M059J (cell line): ENCODE measurements at places on chromosomes 4 and X.

DNA sequence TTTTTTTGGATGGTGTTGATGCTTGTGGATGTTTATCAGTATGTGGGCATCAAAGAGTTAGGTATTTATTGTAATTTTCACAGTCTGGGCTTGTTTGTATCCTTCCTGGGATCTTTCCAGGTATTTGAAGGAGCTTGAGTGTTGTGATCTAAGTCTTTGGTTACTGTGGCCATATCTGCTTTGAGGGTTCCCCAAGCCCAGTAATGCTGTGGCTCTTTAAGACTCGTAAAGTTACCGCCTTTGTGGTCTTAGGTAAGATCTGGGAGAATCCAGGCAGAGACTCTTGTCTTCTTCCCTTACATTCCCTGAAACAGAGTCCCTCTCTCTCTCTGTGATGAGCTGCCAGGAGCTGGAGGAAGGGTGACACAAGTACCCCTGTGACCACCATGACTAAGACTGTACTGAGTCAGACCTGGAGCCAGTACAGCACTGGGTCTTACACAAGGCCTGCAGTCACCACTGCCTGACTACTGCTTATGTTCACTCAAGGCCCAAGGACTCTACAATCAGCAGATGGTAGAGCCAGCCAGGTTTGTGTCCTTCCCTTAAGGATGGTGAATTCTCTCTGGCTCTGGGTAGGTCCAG lies 62.2 kb downstream of the FMR1NB start:
- DNase-seq = peak; percentile 83

- no peak for DNase-seq
Observed at GRCh38 chr4:99651016-99651769, 6.4 kb downstream of the C4orf54 start.

DNA sequence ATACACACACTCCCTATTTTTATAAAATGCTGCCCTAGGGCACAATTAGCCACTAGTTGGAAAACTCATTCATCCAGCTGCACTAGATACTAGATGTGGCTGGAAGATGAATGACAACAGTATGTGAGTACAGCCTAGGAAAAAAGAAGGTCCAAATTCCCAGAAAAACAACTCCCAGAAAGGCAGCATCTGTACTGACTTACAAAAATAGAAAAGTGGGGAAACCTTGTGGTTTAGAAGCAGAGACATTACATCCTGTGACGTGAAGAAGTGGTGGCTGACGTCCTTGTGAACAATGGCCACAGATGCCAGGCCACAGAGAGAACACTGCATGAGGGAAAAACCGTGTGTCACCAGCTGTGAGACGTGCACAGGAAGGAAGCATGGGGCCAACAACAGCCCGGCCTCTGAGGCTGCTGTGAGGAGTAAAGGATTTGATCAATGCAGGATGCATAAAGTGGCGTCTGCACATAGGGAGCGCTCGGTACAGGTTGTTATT lies 81.2 kb downstream of the SPRY1 start:
- DNase-seq = peak; percentile 21

DNA sequence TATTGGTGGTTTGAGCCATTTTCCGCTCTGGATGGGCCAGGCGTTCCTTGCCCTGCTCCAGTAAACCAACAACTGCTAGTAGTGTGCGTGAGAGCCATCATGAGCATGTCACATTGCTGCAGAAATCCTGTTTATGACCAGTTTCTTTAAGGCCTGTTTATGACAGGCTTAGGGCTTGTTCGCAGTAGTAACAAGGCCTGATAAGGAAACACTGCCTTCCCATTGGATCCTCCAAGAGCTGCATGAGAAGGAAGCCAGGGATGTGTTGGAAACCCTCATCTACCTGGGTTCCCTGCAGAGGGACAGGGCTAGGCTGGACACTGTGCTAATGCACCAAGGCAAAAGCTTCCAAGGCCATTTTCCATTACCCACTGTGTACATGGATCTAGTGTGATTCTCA lies 153.9 kb downstream of the ZNF518B start:
- no peak for DNase-seq

DNA sequence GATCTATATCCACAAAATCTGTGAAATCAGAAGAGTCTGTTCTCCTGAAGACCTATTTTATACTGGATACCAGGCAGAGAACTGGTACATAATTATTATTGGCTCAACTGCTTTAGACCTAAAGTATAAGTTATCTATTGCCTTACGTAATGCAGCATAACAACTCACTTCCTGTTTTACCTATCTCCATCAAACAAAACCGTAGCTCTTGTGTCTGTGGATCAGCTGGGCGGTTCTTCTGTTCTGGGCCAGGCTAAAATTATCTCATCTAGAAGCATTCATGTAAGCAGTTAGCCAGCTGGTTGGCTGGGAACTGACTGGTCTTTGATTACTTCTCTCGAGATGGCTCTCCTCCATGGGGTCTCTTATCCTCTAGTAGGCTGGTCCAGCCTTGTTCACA lies 57.8 kb downstream of the PPP1R2C start:
- DNase-seq = no peak

- peak; percentile 54 for DNase-seq
Observed at GRCh38 chrX:154799556-154800348, 5.5 kb downstream of the MPP1 start.

GRCh38 chrX:148513661-148514060 lies 13.2 kb downstream of the AFF2 start:
- DNase-seq = no peak

DNA sequence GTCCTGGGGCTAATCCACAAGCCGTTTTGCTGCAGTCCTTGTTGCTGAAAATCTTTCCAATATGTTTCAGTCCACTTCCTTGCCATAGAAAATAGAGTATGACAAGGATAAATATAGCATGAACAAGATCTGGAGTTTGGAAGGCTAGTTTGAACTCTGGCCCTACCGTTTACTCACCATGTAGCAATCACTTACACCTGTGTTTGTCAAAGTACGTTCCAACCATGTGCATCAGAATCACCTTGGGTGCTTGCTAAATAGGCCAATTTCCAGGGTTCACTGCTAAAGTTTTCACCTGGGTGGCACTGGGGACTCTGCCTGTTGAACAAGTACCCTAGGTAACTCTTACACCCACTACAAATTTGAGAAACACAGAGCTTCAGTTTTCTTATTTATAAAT lies 188.9 kb downstream of the ENOX2 start:
- no peak for DNase-seq

DNA sequence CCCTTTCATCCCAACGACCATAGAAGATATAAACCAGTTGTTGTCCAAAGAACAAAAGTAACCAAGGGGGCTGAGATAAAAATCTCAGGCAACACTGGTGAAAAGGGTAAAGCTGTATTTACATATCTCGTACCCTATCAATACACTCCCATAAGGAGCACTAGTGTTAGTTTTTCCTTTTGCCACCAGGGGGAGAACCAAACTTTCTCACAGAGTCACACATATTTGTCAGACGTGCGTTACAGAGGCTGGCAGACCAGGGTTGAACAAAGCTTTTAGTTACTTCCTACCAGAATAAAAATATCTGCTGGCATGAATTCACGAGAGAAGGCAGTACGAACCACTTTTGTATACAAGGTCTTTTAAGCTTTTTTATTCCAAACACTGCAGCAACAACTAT lies 88.3 kb downstream of the AMELX start:
- DNase-seq = peak; percentile 69

GRCh38 chr4:76585897-76586360 lies 150.9 kb downstream of the SHROOM3 start:
- DNase-seq = peak; percentile 75

- no peak for DNase-seq
Observed at GRCh38 chr4:82428526-82428968, 1.7 kb downstream of the HNRNPDL start.

DNA sequence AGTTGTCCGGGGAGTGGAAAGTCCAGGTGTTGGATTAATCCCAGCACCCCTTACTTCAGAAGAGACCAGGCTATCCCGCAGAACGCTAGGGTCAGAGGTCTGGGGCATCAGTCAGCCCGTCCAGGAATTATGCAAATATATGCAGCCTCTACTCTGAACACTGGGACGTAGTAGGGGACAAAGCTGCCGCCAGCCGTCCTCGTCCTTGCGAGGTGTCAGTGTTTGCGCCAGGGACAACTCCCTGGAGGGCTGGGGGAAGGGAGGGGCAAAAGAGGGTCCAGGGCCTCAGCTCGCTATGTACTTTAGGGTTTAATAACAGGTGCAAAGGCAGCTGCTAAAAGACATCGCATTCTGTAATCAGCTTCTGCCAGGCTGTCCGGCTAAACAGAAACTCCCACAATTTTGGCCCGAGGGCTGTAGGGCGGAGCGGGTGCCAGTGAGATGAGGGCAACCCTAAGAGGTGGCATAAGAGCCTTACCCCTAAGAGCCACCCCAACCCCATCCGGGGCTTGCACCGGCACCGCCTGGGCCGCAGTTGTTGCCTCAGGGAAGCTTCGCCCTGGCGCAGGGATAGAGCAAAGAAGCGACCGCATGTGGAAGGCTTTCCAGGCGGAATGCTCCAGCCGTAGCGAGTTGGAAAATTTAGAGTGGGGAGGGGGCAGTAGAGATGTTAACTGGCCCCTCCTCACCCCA lies 8.4 kb downstream of the HAND2 start:
- DNase-seq = peak; percentile 20

- DNase-seq = no peak
Observed at GRCh38 chrX:84487365-84488353, 14.6 kb downstream of the HDX start.

DNA sequence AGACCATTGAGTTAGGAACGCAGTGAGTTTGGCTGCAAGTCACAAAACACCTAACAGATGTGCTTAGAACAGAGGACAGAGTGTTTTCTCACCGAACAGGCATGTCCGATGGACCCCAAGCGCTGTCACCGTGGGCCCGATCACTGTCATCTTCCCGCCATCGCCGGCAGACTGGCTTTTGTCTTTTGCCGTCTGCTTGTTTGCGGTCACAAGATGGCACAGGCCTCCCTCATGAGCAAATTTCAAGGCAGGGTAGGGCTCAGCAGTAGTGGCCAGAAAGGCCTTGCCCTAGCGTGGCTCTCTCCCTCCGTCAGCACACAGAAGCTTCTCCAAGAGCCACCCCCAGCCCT lies 21.4 kb upstream of the MRFAP1 start:
- no peak for DNase-seq

GRCh38 chrX:110557864-110558263 lies 199.2 kb downstream of the RTL9 start:
- DNase-seq = no peak

DNA sequence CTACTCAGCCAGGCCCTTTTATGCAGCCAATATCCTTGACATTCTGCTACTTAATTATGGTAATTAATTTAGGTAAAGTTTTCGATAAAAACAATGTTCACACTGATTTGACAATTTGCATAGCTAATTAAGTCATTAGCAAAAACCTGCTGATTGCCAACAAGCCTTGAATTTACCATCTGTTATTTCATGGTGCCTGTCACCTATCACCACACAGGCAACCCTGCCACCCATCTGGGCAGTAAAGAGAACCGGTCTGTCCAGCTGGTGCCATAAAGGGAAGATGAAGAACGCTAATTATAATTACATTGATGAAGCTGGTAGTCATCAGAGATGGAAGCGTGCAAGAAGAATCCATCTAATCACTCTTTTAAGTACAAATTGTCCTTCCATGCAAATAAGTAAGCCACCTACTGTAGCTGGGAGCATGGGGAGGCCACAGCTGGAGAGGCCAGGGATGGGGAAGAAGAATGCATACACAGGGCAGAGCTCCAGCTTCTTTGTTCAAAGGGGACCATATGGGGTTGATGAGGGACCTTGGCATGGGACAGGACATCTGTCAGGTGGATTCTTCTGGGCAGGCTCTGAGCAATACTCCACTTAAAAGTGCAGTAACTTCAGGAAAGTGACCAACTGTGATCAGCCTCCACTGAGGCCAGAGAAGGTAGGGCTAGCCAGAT lies 277.3 kb upstream of the TAPT1 start:
- DNase-seq = no peak

GRCh38 chr4:184805462-184806228 lies 20.1 kb downstream of the ACSL1 start:
- DNase-seq = no peak

GRCh38 chr4:77040270-77040669 lies 35.5 kb downstream of the CCNI start:
- DNase-seq = peak; percentile 46

DNA sequence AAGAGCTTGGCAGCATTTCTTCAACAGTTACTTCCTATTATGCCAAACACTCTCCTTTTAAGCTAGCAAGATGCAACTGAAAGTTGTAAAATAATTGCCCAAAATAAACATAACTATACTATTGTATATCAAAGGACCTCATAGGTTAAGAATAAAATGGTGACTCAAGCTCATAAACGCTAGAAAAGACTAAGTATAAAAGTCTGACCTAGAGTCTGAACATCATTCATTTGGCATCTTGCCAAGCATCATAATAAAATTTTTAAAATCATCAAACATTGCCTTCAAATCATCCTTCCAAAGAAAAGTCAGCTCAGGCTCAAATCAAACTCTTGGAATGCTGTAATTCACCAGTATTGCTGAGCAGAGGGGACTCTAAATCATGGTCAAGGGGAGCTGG lies 281.2 kb downstream of the QDPR start:
- DNase-seq = peak; percentile 52

DNA sequence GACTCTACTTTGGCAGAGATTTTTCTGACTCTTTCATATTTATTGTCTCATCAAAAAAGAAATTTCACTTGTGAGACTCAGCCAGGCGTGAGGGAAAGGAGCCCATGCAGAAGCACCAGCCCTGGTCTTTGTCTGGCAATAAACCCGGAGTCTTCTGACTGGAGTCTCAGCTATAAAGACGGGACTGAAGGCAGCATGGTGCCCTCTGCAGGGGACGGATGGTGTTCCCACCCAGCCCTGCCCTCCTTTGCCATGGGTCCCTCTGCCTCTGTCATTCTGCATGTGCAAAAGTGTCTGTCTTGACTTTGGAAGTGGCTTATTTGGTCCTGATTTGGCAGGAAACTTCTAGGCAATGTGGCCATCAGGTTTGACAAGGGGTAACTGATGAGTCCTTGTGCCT lies 14.2 kb downstream of the ZNF185 start:
- DNase-seq = no peak

- no peak for DNase-seq
Observed at GRCh38 chr4:73914071-73914470, 44.9 kb downstream of the CXCL1 start.

GRCh38 chr4:42415281-42415680 lies 18.0 kb downstream of the SHISA3 start:
- DNase-seq = no peak

DNA sequence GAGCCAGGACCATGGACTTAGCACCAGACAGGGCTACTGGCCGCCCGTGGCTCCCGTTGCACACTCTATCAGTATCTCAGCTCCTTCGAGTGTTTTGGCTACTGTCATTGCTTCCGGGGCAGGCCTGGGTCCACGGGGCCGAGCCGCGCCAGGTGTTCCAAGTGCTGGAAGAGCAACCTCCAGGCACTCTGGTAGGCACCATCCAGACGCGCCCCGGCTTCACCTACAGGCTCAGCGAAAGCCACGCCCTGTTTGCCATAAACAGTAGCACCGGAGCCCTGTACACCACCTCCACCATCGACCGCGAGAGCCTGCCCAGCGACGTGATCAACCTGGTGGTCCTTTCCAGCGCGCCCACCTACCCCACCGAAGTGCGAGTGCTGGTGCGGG lies 1.6 kb downstream of the FAT4 start:
- peak; percentile 40 for DNase-seq

DNA sequence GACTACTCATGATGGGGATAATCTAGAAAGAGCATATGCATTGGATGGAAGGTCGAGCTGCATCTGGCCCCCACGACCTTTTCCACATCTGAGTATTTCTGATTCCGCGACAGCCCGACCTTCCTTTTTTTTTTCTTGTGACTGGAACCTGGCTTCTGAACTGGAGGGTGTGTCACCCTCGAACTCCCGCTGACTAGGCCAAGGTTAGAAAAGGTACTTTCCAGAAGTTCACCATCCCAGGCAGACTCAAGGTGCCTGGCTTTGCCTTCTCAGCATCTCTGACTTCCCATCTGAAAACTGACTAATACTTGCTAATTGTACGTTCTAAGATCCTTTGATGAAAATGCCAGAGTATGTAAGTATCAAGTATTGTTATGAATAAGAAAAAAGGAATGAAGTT lies 49.3 kb upstream of the CD40LG start:
- no peak for DNase-seq
